ENCODE measurements at places on chromosomes 4 and X.

DNA sequence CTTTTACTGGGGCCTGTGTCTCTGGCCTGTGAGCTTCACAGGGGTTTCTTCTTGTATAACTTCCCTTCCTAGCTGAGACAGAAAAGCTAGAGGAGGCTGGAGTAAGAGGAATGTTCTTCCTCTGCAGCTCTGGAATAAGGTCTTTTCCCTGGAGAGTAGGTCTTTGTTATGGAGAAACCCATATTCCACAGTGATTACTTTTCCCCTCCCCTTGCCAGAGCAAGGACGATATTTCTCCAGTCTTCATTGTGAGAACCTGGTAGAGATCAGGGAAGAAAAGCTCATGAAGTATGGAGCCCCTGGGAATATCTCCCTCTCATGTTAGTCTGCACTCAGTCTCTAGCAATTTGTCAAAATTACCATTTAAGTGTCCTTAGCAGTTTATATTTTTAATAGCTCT lies 18.7 kb upstream of the GLRB start:
- no peak for DNase-seq

DNA sequence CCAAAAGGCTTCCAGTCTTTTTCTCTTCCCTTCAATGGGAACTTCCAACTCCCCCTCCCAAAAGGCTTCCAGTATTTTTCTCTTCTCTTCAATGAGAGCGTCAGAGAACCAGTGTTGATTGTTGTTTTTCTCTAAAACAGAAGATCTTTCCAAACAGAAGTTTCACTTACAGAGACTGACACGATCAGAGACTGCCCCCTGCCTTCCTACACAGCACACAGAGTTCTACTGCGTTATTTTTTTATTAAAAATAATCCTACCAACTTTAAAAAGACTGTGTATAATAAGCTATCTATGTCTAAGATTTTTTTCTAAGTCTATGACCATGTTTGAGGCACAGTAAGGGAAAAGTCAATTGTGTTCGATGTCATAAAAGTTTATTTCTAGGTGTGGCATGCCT lies 3.5 kb upstream of the HTR2C start:
- DNase-seq: no peak

DNA sequence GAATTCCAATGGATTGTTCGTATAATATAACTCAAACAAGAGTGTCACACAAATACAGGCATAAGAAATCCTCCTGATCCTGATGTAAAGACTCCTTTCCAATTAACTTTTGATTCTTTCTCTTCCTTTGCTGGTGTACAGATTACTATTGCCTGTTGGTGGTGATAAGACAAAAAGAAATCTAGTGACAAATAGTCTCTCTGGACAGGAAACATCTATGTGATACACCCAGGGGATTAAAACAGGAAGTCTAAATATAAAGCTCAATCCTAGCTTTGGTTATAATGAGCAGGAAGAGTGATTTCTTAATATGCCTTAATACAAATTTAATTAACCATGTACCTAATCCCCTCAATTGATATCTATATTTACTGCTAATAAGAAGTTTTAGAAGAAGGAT lies 45.1 kb downstream of the ARHGEF6 start:
- DNase-seq: no peak

DNA sequence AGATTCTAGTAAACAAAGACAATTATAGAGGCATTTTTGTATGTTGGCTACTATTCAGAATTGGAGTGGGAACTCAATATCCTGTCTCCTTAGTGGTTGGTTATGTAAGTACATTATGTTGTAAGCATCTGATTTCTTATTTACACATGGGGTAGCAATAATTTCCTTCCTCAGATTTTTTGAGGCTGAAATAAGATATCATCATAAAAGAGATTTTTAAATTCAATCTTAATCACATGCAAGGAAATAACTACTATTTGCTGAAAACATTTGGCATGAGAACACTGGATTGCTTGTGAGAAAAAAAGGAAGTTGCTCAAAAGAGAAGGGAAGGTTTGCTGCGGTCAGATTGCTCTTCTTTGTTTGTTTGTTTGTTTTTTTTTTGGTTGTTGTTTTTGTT lies 437.7 kb upstream of the HS3ST1 start:
- DNase-seq: no peak

- peak; percentile 23 for DNase-seq
Measured at GRCh38 chrX:109635146-109635545, 10.2 kb upstream of the KCNE5 start.

DNA sequence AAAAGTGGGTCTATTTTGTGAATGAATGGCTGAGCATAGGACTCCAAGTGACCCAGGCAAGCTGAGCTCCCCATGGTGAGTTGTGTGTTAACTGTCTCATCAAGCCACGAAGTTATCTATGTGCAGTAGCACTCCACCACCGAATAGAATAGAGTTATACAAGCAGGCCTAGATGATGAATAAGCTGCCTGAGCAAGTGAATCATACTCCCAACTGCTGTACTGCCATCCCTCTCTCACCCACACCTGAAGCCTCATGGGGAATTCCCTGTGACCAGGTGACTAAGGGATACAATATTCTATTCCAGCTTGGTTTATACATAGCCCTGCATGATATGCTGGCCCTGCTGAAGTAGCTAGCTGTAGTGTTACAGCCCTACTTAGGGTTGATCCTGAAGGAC lies 38.7 kb downstream of the KDM5C start:
- DNase-seq: peak; percentile 25

- DNase-seq: peak; percentile 98
Measured at GRCh38 chr4:5753766-5754528, 42.9 kb downstream of the EVC start.

GRCh38 chr4:141851246-141851891 lies 215.0 kb downstream of the IL15 start:
- peak; percentile 41 for DNase-seq

- DNase-seq: peak; percentile 31
Measured at GRCh38 chr4:52038103-52038912, at the start of gene SGCB. Gene SGCB (minus strand): TSS chr4:52038299. CDS start chr4:52038259, 40 bp downstream.

DNA sequence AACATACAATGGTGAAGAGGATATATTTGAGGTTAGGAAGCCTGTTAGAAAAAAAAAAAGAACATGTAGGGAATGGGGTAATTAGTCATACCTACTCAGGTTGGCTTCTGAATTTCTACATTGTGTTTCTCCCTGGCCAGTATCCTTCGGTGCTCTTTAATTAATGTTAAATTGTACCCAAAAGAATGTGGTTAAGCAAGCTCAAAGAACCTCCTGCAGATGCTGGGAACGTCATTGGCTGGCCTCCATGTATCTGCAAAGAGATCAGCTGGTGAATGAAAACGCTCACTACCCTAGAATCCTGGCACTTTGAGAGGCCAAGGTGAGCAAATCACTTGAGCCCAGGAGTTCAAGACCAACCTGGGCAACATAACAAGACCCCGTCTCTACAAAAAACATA lies 942.3 kb upstream of the PRKX start:
- no peak for DNase-seq

DNA sequence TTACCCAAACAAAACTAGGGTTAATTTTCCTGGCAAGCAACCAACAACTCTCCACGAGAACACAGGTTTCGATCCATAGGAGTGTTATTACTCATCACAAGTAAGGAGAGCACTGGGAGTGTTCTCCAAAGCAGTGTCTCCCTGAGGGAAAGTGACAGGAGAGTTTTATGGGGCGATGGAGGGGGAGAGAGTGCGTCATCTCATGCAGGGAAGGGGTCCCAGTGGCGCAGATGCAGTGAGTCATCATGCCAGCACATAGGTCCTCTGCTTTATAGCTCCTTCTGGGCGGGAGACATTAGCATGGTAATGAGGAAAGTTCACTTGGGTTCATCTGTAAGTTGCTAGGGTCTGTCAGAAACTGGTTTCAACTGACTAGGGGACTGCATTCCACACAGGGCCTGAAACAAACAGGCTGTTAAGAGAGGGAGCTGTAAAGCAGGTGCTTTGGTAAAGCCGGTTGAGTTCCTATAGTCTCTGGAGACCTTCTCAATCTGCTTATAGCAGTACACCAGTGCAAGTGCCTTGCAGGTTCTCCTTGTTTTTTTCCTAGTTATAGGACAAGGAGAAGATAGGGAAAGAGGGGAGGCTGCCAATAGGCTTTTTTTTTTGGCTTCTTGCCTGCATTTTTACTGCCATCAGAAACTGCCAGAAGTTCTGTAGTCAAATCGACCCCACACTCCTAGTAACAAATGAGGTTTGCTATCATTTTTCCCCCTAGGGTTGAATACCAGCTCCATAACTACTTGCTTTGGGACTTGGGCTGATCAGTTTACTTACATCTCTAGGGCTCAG lies 12.8 kb upstream of the BOD1L1 start:
- peak; percentile 95 for DNase-seq

- DNase-seq: no peak
Measured at GRCh38 chrX:153871451-153871850, 14.5 kb downstream of the L1CAM start.

DNA sequence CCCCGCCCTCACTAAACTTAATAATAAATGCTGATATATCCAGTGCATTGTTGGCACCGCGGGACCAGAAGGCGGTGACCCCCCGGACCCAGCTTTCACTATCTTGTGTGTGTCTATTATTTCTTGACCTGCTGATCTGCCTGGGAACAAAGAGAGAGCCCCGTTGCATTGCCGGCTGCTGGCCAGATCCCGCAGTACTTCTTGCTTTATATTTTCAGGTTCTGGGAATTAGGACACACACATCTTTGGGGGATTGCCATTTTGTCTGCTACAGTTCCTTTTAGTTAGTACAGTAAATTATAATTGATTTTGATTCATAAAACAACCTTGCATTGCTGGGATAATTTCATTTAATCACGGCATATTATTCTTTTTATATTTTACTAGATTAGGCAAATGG lies 2.2 kb upstream of the RTL8B start:
- DNase-seq: no peak

DNA sequence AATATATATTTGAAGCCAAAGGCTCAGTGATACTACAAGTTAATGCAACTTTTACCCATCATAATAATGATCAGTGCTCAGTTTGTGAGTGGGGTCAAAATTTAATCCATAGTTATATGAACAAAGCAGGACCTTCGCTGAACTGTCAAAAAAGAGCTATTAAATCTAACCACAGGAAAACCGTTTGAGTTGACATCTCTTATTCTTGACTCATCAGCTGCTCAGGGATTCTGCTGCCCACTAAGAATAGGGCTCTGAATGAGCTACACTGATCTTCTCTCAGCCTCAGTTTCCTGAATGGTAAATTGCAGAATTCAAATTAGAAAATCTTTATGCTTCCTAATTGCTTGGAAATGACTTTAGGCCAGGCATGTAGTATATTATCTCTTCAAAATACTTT lies 44.9 kb upstream of the NAP1L5 start:
- DNase-seq: no peak

Measured in fibroblast of mammary gland (primary cell).